ENCODE measurements at places on chromosomes 4 and X.
A peak's percentile ranks its signal among the peaks of the same experiment; 100 is the strongest.

DNA sequence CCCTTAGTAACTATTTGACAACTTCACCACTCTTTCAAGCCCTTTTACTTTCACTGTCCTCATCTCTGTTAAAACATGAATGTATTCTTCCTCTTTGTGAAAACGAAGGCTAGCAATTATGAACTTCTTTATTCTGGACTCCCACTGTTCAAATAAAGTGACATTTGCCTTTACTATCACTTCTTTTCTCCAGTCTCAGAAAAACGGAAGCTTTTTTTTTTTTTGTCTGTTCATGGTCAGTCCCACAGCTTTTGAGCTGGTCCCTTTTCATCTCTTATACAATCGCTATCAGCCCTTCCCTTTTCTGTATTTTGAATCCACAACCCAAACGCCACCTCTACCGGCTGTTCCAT, 327.7 kb downstream of the DKK2 start:
- no peak for DNase-seq

GRCh38 chr4:6763330-6763851, 19.1 kb upstream of the KIAA0232 start:
- no peak for DNase-seq

DNA sequence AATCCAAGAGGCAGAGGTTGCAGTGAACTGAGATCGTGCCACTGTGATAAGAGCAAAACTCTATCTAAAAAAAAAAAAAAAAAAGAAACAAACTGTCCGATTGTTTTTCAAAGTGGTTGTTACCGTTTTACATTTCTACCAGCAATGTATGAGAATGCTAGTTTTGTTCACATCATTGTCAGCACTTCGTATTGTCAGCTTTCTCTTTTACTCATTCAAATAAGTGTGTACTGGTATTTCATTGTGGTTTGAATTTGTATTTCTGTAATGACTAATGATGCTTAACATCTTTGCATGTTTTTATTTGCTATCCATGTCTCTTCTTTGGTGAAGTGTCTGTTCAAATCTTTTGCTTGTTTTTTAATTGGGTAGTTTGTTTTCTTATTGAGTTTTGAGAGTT, 65.8 kb downstream of the GPR101 start:
- DNase-seq, result no peak

GRCh38 chrX:50204364-50204899, at the start of gene CCNB3:
CCNB3 (plus strand) TSS chrX:50204765; CDS start chrX:50285164, 80,399 bp downstream.
- DNase-seq, result peak; percentile 69

- DNase-seq, result no peak
These were observed 985.0 kb downstream of the C4orf33 start for GRCh38 chr4:130080872-130081451.

DNA sequence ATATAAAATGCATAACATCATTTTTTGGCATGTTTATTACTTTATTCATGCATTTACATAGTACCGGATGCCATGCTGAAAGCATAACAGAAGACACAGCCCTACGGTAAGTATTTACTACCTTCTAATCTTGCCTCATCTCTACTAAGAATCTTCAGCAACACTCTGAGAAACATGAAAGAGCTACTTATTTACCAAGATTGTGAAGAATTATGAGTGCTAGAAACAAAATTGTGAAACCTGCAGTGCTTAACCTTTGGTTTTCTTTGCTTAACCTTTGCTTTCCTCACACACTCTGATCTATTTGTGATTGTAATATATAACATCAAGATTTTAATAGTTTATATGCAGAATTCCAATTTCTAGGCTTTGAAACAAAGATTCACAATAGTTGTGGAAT, 7.4 kb downstream of the ANTXR2 start:
- peak; percentile 41 for DNase-seq

DNA sequence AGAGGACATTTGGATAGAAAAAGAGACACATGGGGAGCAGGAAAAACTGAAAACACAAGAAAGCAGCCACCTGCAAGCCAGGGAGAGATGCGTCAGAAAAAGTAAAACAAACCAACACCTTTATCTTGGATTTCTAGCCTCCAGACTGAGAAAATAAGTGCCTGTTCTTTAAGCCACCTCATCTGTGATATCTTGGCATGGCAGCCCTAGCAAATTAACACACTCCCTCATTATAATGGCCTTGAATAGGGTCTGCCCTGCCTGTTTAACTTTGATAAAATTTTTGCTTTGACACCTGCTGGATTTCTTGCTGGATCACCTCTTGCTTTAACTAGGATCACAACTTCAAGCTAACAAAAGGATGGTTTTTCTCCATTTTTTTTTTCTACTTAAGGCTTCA, 1892.0 kb upstream of the IGFBP7 start:
- no peak for DNase-seq

DNA sequence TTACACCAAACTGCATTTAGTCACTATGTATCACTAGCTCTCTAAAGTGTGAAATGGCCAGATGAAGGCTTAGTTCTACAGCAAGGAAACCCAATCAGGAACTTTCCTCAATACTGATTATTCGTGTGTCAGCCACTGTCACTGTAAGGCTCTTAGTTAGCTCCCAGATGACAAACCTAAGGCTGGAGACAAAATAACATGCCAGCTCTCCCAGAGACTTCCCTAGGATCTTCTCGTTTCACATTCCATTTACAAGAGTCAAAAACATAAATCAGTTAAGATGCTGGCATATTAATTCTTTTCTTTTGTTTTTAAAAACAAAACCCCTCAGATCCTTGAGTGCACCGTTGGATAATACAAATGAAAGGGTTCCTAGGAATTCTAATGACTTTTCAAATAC, 88.2 kb upstream of the TFDP3 start:
- no peak for DNase-seq

- DNase-seq, result no peak
These were observed 1527.3 kb downstream of the TECRL start for GRCh38 chr4:62881901-62882300.

GRCh38 chr4:138887741-138888140, 127.8 kb upstream of the NOCT start:
- DNase-seq, result no peak

DNA sequence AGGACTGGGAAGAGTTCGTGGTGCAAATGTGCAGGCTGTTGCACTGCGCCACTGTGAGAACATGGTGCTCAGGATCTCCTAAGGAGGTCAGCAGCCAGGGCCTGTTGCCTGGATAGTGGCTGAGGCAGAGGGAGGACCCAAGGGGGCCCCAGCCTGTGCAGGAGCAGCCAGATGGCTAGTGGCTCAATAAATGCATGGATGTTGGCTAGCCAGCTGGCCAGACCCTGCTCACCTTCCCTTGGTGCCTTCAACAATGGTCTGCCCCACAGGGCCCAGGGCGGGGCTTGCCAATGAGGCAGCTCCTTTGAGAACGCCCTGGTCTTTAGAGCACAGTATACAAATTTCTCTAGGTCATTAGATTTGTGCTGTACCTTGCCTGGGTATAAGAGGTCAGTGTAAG, 67.4 kb downstream of the TNIP2 start:
- DNase-seq, result no peak

DNA sequence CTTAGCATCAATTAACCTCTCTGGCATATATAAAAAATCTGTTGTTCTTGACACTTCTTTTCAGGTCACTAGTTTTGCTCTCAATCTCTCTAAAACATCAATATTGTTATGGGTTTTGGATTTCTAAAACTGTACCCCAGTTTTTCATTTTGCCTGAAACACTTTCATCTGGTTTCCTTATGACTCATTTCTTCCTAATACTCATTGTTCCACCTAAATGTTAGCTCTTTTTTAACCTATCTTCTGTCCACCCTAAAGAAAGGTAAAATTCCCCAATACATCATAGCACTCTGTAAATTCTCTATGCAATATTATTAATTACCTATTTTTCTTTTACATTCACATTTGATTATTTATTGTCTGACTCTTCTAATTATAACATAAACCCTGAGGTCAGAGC, 575.5 kb upstream of the NDST4 start:
- no peak for DNase-seq

DNA sequence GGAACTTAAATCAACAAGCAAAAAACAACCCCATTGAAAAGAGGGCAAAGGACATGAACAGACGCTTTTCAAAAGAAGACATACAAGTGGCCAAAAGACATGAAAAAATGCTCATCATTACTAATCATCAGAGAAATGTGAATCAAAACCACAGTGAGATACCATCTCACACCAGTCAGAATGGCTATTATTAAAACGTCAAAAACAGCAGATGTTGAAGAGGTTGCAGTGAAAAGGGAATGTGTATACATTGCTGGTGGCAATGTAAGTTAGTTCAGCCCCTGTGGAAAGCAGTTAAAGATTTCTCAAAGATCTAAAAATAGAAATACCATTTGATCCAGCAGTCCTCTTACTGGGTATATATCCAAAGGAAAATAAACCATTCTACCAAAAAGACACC, 22.6 kb downstream of the RTL9 start:
- DNase-seq, result peak; percentile 86

GRCh38 chr4:76758290-76758882, 139.6 kb downstream of the SOWAHB start:
- DNase-seq, result peak; percentile 85

DNA sequence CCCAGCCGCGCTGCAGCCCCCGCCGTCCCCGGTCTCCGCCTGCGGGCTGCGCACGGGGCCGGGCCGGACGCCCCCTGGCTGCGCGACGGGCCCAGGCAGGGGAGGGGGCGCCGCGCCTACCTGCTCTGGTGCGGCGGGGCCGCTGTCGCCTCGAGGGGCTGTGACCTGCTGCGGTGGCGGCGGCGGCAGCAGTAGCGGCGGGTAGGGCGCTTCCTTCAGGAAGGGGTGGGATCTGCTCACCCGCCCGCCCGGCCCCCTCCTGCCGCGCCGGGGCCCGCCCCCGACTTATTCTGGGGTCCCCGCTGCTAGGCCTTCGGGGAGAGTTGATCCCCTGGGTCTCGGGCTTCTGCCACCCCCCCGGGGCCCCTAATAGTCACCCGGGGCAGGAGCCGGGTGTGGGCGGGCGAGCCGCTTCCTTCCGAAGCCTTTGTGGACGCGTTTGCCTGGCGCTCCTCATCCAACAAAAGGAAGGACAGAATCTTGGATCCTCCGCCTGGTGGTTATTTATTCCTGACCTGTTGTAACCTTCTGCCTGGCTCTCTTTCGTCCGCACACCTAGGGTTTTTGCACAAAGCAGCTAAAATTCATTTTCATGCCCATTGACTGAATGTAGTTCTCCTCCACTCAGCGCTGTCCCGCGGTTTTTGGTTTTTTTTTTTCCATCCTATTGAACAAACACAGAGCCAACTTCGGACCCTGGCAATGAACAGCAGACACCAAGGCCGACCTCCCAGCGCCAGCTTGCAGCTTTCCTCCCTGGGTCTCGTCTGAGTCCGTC, at the start of gene TMEM150C:
TMEM150C (minus strand) TSS at position 203 of the 778 bp plus-strand sequence. CDS start 57,331 bp downstream, outside the sequence.
- DNase-seq, result no peak

DNA sequence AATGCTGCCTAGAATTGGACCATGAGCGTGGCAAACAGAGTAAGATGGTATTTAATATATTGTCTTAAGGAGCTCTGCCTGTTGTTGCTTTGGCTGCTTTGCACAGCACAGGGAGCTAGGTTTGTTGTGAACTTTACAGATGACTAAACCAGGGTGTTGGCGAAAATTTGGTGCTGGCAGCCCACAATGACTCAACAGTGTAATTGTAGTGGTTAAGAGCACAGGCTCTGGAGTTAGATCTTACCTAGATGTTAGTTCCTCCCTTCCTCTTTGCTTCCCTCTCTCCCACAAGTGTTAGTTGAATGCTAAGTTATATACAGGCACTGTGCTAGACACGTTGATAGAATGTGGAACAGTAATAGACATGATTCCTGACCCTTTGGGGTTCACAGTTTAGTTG, 128.9 kb upstream of the TRPC5 start:
- no peak for DNase-seq

DNA sequence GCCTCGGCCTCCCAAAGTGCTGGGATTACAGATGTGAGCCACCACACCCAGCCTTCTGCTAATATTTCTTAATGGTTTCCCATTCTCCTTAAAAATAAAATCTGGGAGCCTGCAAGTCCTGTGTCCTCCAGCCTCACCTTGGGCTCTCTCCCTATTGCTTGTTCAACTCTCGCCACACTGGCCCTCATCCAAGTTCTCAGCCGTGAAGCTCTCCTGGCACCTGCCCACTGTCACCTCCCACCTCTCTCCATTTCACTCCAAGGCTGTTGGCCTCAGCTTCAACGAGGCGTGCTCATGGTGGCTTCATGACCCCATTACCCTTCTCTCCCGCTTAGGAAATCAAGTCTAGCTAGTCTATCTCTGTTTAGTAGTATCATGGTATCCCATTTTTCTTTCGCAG, 9.5 kb upstream of the ETNPPL start:
- no peak for DNase-seq

DNA sequence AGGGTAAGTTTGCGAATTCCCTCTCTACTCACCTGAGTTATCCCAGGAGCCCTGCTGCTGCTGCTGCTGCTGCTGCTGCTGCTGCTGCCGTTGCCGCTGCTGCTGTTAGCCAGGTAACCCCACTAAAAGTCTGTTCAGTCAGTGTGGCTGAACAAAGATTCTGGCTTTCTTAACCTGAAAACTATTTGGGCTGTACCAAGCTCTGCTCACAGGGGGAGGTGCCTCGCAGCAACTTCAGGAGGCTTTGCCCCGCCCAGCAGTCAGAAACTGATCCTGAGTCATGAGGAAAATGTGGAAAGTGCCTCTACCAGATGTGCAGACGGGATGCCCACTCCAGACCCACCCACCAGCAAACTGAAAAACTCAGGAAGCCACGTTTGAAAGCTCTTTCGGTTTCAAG, at the start of gene CAPN6:
CAPN6 (minus strand) TSS at position 145 of the 400 bp plus-strand sequence. CDS start 6,547 bp downstream, outside the sequence.
- DNase-seq, result peak; percentile 13

DNA sequence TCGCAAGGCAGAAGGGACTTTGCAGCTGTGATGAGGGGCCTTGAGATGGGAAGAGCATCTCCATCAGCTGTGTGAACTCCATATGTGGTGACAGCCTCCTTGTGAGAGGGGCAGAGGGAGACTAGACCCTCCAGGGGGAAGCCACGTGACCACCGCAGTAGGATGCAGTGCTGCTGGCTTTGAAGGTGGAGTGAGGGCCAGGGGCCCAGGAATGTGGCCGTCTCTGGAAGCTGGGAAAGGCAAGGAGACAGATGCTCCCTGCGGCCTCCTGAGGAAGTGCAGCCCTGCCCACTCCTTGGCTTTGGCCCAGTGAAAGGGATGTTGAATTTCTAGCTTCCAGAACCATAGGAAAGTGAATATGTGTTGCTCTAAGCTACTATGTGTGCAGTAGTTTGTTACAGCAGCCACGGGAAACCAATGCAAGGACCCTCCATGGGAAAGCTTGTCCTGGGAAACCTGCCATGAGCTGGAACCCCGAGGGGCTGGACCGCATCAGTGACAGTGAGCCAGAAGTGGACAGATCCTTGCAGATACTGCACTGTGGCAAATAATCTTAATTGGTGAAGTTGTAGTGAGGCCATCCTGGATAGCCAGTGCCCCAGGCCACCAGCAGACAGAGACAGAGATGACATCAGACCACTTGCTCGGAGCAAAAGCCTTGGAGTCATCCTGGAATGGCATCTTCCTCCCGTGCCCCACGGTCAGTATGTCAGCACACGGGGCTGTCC, 35.4 kb upstream of the SORCS2 start:
- peak; percentile 19 for DNase-seq

DNA sequence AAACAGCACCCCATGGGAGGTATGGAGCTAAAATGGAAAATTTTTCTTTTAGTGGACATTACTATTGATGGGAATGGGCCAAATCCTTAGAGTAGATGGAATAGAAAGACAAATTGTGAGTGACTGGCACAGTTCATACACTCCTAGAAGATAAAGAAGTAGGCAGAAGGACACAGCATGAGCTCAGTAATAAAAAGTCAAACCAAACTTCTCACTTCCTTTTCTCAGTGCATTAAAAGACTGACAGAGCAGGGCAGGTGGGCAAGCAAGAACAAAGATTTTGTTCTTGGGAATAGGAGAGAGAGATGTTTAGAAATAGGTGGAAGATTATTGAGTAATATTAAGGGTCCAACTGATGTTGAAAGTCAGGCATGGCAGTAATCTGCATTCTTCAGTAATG, 132.5 kb downstream of the ATP10D start:
- DNase-seq, result no peak

- no peak for DNase-seq
These were observed 275.2 kb downstream of the SPRY1 start for GRCh38 chr4:123671636-123672404.
